H54 (cell line): ENCODE measurements at places on chromosomes 16 and 17.
A peak's percentile ranks its signal among the peaks of the same experiment; 100 is the strongest.

GRCh38 chr16:66161942-66162341 is 204.5 kb upstream of the CDH5 start:
- DNase-seq, result no peak

DNA sequence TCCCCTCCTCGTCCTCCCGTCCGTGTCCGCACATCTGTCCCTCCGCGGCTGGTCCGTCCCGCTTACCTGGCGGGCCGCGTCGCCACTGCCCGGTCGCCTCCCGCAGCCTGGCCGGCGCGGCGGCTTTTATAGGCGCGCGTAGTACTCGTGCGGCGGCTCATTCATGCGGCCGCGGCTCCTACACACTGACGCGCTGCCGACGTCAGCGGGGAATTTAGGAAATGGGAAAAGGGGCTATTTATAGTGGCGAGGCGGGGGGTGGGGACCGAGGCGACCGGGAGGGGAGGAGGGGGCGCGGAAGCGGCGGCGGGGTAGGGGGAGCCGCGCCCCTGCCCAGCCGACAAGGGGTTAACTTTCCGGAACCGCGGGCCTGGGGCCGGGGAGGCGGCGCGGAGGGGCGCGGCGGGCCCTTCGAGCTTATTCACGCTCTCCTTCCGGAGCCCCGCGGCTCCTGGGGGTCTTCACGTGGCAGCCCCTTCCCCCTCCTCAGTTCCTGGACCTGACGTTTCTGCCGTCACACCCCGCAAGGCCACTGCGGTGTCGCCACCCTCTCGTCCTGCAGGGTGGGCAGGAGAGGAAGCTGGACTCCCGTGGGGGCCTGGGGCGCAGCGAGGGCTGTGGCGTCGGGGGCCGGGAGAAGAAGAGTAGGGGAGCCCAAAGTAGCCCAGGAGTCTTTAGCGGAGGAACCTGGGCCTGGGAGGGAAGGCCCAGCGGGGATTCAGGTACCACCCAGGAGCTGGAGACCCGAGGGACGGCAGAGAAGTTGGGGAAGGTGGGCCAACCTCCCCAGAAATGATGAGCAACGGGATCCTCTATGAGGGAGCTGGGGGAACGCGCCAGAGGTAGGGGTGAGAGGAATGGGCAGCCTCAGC is 3.6 kb upstream of the HIC1 start:
- DNase-seq, result no peak

DNA sequence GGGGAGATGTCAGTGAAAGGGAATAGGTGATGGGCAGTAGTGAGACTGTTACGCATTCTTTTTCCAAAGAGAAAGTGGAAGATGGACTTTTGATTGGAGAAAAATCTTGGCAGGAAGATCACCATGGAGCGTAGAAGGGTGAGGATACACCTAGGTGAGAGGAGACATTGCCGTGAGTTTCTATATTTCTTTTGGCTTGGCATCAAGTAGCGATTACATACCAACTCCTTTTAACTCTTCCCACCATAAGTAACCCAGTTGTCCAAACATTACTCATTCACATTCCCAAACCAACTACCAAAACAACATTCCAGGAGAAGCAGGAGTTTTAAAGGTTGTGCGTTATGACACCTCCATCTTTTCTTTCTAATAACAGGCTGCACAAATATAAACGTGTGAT is 10.7 kb upstream of the KRT28 start:
- DNase-seq, result peak; percentile 24

DNA sequence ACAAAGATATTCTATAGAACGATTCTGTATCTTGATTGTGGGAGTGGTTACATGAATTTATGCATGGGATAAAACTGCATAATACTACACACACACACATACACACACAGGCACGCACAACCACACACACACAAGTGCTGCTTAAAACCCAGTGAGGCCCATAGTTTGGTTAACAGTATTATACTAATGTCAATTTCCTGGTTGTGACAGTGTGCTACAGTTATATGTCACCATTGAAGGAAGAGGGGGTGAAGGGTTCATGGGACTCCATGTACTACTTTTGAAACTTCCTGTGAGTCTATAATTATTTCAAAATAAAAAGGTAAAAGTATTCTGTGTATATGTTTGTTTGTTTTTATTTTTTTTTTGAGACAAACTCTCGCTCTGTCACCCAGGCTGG is 8.1 kb downstream of the ZC3H7A start:
- no peak for DNase-seq

- no peak for DNase-seq
These were observed 207.0 kb downstream of the FTO start for GRCh38 chr16:53910990-53911389.

- peak; percentile 98 for DNase-seq
These were observed 242.6 kb upstream of the CIBAR2 start for GRCh38 chr16:85354686-85355514.

DNA sequence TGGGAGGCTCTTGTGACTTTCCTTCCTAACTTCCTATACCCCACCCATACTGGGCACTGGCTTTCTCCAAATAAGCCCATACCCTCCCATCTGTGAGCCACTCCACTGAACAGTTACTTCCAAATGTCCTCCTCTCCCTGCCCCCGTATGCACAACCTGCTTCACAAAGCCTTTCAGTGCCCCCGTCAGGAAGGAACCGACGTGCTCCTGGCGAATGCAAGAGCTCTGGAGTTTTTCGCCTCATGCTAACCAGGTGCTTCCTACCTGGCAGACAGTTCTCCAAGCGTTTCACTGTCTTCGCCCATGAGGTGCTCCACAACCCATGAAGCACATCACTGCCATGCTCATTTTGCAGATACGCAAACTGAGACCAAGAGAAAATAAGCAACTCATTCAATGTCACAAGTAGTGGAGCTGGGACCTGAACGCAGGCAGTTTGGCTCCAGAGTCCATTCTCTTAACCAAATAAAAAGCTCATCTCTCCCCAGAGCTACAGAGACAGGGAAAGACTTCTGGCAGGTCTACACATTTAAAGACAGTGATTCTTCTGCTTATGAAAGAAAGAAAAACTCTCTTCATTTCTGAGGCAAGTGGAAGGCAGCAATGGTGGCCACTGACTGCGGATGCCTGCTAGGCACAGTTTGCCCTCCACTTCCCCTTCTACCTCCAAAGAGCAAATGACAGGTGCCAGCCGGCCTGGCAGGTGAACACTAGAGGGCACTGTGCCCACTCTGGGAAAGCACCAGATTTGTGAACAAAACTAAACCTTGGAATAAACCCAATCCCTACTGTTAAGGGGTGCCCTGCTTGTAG is 23.8 kb downstream of the SPHK1 start:
- DNase-seq, result no peak

DNA sequence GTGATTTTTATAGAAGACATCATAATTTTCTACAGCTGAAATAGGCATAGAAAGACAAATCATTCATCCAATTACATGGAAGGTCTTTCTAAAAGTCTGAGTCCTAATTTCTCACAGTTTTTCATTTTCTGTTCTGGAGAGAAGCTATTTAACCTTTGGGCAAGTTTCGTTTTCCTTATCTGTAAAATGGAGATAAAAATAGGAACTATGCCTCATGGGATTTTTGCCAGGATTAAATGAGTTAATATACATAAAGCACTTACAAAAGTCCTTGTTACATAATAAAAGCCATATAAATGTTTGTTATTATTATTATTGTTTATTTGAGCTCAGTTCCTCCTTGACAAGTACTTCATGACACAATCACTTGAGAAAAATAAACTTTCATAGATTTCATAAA is 121.4 kb downstream of the SKAP1 start:
- no peak for DNase-seq

GRCh38 chr16:89437991-89438390 is 52.4 kb downstream of the ANKRD11 start:
- no peak for DNase-seq

DNA sequence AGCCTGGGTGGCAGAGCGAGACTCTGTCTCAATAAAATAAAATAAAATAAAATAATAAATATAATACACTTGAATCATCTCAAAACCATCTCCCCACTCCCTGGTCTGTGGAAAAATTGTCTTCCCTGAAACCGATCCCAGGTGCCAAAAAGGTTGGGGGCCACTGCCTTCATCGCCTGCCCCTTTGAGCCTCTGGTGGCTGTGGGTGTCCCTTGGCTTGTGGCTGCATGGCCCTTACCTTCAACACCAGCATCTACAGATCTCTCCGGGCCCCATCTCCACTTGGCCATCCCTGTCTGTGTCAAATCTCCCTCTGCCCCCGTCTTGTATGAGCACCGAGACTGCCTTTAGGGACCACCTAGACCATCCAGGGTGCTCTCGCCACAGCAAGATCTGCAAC is 177.3 kb downstream of the SEC14L1 start:
- DNase-seq, result no peak

DNA sequence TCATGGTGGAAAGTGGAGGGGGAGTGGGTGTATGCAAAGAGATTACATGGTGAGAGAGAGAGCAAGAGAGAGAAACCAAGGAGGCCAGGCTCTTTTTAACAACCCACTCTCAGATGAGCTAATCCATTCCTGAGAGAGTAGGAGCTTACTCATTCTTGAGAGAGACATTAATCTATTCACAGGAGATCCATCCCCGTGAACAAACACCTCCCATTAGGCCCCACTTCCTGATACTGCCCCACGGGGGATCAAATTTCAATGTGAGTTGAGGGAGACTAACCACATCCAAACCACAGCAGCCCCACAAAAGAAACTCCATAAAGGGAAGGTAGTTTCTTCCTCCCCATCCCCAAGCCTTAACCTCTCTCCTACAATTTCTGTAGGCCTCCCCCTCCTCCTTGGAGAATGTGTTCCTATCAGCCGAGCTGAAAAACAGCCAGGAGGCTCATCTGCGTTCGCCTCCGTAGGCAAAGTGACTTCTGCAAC is 450.0 kb downstream of the NPIPA7 start:
- DNase-seq, result no peak

GRCh38 chr17:11138023-11138422 is 103.0 kb upstream of the SHISA6 start:
- DNase-seq, result peak; percentile 10

DNA sequence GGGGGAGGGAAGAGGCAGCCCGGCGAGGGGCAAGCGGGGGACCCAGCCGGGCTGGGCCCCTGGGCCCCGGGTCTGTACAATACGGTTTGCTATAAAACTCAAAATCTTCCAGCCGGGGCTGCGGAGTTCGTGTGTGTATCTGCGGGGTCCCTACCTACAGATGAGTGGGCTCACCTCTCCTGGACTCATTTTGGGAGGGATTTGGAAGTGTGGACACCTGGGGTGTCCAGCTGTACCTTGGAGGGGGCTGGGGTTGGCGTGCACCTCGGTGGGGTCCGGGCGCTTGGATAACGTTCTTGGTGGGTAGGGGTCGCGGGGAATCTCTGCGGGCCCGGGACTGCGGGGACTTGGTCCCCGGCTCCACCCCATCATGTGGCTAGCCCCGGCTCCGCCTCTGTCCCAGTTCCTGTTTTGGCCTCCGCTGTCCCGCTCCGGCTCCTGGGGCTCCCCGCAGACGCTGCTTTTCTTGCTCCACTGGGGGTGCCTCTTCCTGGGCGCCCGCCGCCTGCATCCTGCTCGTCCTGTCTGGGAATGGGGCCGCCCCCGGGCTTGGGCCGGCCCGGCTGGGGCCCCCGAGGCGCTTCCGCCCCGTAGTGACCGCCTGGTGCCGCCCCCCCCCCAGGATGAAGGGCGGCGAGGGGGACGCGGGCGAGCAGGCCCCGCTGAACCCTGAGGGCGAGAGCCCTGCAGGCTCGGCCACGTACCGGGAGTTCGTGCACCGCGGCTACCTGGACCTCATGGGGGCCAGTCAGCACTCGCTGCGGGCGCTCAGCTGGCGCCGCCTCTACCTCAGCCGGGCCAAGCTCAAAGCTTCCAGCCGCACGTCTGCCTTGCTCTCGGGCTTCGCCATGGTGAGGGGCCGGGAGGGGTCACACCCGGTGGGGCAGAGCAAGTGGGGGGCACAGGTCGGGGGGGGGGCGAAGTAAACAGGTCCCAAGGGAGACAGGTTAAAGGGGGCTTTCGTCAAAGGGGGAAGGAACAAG is at the start of gene ORAI3:
Gene ORAI3 (plus strand): TSS at position 402 of the 983 bp plus-strand sequence. CDS start 222 bp downstream, at position 624.
- DNase-seq, result peak; percentile 57

DNA sequence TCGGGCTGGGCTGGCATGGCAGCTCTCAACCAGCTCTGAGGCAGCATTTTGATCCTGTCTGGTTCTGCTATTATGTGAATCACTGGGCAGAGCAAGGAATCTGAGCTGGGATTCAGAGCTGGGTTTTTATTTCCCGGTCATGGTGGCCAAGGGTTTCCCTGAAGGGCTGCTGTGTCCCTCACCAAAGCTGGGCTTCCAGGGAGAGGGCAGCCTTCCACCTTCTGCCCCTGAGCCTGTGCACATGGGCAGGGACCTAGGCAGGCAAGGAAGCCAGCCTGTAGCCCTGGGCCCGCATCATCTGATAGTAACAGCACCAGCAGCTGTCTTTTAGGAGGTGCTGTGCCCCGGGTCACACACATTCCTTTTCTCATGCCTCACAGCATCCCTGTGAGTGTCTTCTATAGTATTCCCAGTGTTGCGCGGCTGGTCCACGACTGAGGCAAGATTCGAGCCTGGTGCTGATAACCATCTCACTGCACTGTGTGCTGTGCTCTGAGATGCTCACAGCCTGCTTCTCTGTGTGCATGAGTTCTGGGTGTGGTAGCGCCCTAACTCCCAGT is 85.3 kb upstream of the PLCG2 start:
- no peak for DNase-seq

- DNase-seq, result no peak
These were observed 1.6 kb downstream of the MYL4 start for GRCh38 chr17:47210779-47211178.

- DNase-seq, result no peak
These were observed 31.9 kb upstream of the ACSF3 start for GRCh38 chr16:89061590-89062380.

GRCh38 chr16:9003763-9004162 is 40.1 kb upstream of the USP7 start:
- no peak for DNase-seq

DNA sequence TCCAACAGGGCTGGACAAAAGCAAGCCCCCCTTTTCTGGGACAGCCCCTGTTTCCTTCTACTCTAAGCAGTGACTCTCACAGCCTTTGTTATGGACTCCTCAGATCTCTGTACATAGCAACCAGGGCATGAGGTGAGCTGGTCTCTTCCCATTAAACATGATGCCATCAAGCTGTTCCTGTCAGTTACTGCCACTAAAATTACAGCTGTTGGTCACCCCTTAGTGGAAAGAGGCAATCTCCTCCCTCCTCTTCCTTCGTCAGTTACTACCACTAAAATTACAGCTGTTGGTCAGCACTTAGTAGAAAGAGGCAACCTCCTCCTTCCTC is 95.2 kb upstream of the SMIM36 start:
- DNase-seq, result no peak

- DNase-seq, result no peak
These were observed 24.4 kb upstream of the ABCC11 start for GRCh38 chr16:48271728-48272127.

GRCh38 chr16:67942510-67943255 is 1.2 kb downstream of the LCAT start:
- DNase-seq, result no peak

DNA sequence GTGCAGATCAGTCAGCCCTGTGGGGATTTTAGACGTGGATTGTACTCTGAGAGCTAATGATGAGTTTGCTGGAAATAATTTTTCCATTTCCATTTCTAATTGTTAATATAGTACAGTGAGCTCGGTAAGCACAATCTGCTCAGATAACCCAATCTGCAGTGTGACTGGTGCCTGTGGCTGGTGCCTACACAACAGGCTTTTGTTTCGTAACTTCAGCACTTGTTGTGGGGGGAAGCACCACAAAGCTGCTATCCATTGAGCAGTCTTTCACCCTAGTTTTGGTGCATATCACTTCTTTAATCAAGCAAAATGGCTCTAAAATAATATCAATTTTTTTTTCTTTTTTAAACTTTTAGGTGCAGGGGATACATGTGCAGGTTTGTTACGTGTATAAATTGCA is 534.9 kb upstream of the HSBP1 start:
- no peak for DNase-seq
